ENCODE measurements at places on chromosomes 6 and 20.

DNA sequence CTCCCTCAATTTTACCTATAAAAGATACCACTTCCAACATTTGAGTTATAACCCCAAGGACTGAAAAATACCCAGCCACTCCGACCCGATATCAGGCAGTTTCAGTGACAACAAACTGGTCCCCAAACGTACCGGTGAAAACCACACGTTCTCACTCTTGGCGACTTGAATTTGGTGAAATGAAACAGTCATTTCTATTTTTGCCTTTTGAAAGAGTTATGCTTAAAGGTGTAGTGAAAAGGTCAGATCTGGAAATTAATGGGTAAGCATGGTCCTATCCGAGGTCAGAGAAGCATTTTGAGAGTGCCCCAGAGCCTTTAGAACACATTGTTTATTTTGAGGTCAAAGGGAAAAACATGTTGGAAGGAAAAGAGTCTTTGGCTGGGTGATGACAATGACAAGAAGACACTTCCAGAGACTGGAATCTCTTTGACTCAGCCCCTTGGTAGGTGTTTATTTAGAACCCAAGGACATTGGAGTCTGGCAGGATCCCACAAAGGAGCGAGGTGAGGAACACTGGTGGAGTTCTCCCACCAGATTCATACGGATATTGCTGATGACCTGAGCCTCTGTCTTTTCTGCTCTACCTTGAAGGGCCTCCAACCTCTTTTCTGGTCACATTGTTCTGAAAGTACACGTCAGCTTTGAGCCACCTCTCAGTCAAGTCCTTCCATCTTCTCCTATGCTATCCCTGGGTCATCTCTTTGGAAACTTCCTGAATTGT is 235.0 kb downstream of the GMPR start:
- peak; percentile 21 for DNase-seq
- no peaks in the 10 kb centered on the region for H3K27me3 ChIP-seq
- H3K36me3 ChIP-seq, result no peaks in the 10 kb centered on the region
- no peak overlapping the region for H3K4me3 ChIP-seq
- no peaks in the 10 kb centered on the region for H3K4me1 ChIP-seq

DNA sequence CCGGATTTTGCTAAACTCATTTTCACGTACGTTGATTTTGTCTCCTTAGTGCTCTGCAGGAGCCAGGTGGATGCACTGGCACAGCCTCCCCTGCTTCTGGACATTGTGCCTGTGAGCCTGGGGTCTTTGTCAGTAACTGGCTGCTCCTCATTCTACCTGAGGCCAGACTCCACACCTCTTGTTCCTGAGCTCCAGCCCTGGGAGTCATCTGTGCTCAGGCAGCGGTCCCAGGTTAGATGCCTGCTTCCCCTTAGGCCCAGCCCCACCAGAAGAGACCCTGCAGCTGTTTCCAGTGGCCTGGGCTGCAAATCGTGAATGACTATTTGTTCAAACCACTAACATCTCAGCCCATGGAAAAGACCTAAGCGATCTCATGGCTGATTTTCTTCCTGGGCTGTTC is 129.1 kb downstream of the ERMARD start:
- H3K4me3 ChIP-seq, result no peak overlapping the region
- H3K36me3 ChIP-seq, result no peaks in the 10 kb centered on the region
- no peaks in the 10 kb centered on the region for H3K4me1 ChIP-seq
- no peak overlapping the region for H3K27ac ChIP-seq
- DNase-seq, result no peak
- peaks cover 2% of the 10 kb centered on the region for H3K27me3 ChIP-seq

DNA sequence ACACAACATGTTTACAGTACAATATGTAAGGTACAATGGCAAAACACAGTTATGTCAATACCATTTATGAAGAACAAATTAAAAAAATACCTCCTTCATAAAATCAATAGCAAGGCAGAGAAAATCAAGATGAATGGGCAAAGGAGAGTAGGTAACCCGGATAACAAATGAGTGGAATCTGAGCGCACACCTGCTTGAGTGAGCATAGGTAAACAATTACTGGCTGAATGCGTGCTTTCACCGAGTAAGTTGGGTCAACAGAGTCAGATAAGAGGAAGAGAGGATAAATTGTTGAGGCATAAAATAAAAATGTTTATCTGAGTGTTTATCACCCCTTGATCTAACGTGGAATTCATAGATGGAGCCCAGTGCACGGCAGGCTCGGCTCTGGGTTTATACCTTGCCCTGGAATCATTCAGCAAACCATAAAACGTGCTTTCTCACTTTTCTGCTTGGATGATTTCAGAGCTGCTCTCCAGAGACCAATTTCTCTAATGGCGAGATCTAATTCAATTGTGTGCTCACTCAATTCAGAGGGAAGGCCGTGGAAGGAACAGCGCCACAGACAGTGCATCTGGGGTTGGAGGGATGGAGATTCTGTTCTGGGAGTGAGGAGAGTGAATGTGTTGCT is 224.8 kb upstream of the MAP3K7 start:
- H3K36me3 ChIP-seq, result no peaks in the 10 kb centered on the region
- no peak overlapping the region for H3K4me3 ChIP-seq
- no peak overlapping the region for H3K27ac ChIP-seq
- H3K27me3 ChIP-seq, result no peaks in the 10 kb centered on the region

GRCh38 chr20:33386673-33387072 is 14.6 kb downstream of the CDK5RAP1 start:
- no peaks in the 10 kb centered on the region for H3K27me3 ChIP-seq
- no peak for DNase-seq
- peaks cover 38% of the 10 kb centered on the region for H3K36me3 ChIP-seq
- H3K27ac ChIP-seq, result no peak overlapping the region
- no peaks in the 10 kb centered on the region for H3K4me1 ChIP-seq

DNA sequence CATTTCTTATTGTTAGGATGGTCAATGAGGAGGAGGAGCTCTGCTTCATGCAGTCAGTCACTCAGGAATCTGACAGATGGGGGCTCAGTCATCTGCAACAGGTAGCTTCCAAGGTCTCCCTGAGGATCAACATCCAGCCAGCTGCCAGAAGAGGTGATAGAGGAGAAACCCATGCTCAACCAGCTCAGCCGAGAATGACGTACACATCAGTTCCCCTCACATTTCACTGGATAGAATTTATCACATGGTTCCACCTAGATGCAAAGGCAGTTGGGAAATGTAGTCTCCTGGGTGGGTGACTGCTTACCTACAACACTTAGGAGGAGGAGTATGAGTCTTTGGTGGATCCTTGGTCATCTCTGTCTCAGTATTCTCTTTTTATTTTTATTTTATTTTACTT is 144.5 kb downstream of the CEBPB start:
- H3K27me3 ChIP-seq, result no peaks in the 10 kb centered on the region
- peaks cover 43% of the 10 kb centered on the region for H3K4me1 ChIP-seq
- H3K36me3 ChIP-seq, result no peaks in the 10 kb centered on the region
- DNase-seq, result peak; percentile 74
- peak overlapping the region; percentile 40 for H3K4me3 ChIP-seq

DNA sequence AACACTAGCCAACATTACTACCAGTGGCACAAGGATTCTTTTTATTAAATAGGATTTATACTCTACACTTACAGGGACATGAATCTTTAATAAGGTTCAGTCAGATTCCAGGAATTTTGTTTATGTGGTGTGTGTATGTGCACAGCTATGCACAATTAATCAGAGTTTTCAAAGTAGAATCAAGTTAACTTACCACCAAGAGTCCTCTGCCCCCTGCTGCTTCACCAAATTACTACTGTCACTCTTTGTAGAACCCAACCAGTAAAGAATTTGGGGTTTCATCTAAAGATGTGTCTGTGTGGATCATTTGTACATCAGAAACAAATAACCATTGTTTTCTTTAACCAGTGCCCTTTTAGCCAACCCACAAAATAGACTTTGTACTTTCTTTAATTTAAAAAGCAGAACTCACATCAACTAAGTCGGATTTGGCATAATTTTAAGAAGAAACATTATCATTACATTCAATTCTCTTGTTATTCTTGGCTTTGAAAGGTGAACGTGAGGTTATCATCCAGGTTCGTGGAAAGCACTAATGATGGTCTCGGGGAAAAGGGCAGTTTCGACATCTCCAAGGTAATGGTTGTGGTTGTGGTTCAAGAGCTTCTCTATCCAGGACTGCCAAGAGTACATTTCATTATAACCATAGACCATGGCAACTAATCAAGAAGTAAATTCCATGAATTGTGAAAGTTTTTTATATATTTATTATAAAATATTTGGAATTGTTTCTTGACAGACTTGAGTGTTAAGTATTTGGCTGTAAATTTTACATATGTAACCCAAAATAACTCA is 514.3 kb upstream of the ID4 start:
- no peak overlapping the region for H3K4me3 ChIP-seq
- DNase-seq, result no peak
- no peak overlapping the region for H3K27ac ChIP-seq

DNA sequence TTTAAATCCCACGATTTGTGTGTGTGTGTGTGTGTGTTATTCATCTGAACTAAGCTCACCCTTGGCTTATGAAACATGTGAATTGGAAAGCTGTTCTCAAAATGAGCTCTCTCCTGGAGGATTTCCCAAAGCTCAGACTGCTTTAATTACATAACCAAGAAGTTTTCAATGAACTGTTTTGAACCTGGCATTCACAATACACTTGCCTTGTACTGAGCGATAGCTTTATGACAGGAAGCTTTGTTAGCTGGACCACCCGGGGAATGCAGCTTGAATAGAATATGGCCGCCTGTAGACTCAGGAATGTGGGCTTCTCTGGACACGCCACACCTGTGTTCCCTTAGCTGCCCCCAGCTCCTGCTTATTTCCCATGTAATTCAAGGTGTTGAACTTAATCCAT is 71.4 kb upstream of the PREP start:
- no peak overlapping the region for H3K4me3 ChIP-seq
- no peaks in the 10 kb centered on the region for H3K36me3 ChIP-seq
- no peak overlapping the region for H3K27ac ChIP-seq
- no peaks in the 10 kb centered on the region for H3K27me3 ChIP-seq
- H3K4me1 ChIP-seq, result no peaks in the 10 kb centered on the region

- peaks cover under 1% of the 10 kb centered on the region for H3K36me3 ChIP-seq
- peak overlapping the region; percentile 51 for H3K27ac ChIP-seq
- H3K27me3 ChIP-seq, result no peaks in the 10 kb centered on the region
- peak; percentile 78 for DNase-seq
- peaks cover 82% of the 10 kb centered on the region for H3K4me1 ChIP-seq
- no peak overlapping the region for H3K4me3 ChIP-seq
Measured at GRCh38 chr20:17648315-17648646, 33.8 kb downstream of the RRBP1 start.

DNA sequence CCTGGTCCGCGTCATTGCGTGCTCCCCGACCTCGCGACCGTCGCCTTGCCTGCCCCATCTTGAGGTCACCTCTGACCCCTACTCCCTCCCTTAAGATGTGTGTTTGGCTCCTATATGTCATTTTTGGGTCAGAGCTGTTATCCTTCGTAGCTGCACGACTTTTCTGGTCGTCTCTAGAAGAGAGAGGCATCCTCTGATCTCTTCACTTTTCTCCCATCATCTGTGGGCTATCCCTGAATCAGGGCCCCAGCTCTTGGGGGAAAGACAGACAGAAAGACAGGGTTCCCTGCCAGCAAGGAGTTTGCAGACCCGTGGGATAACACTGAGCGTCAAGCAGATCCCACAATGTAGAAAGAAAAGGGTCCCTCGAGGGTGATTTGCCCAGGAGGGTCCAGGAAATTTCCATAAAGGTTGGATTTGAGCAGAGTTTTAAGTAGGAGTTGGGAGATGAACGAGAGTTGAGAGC is 555 bp downstream of the FAM120B start:
- peaks cover 25% of the 10 kb centered on the region for H3K4me1 ChIP-seq
- peaks cover 3% of the 10 kb centered on the region for H3K36me3 ChIP-seq
- H3K27me3 ChIP-seq, result no peaks in the 10 kb centered on the region
- DNase-seq, result no peak

- no peak overlapping the region for H3K27ac ChIP-seq
- H3K36me3 ChIP-seq, result no peaks in the 10 kb centered on the region
- H3K4me1 ChIP-seq, result no peaks in the 10 kb centered on the region
- H3K27me3 ChIP-seq, result no peaks in the 10 kb centered on the region
Measured at GRCh38 chr20:44370639-44371218, 15.2 kb downstream of the HNF4A start.

- H3K4me3 ChIP-seq, result peak overlapping the region; percentile 66
- DNase-seq, result peak; percentile 33
- H3K36me3 ChIP-seq, result no peaks in the 10 kb centered on the region
- H3K27ac ChIP-seq, result no peak overlapping the region
- H3K4me1 ChIP-seq, result peaks cover 36% of the 10 kb centered on the region
Measured at GRCh38 chr20:18056174-18057100, 1.3 kb downstream of the OVOL2 start.

DNA sequence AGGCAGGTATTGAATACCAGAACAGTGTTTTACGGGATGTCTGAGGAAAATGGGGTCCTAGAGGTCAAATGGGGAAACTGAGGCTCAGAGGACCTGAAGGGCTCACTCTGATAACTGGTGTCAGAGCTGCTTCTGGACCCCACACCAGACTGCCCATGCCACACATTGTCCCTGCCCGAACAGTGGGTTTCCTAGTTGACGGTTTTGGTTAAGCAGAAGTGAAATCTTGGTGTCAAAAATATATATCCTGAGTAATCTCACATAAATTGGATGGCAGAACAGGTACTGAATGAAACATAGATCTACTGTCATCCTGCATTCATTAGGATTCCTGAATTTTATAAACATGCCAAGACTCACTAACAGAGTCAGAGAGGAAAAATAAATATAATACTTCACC is 16.3 kb downstream of the NOX3 start:
- H3K36me3 ChIP-seq, result no peaks in the 10 kb centered on the region
- no peak for DNase-seq

- no peaks in the 10 kb centered on the region for H3K36me3 ChIP-seq
- no peak overlapping the region for H3K4me3 ChIP-seq
- peaks cover 17% of the 10 kb centered on the region for H3K4me1 ChIP-seq
- no peak overlapping the region for H3K27ac ChIP-seq
- DNase-seq, result peak; percentile 72
- no peaks in the 10 kb centered on the region for H3K27me3 ChIP-seq
Measured at GRCh38 chr6:16179970-16180431, 51.1 kb downstream of the MYLIP start.

DNA sequence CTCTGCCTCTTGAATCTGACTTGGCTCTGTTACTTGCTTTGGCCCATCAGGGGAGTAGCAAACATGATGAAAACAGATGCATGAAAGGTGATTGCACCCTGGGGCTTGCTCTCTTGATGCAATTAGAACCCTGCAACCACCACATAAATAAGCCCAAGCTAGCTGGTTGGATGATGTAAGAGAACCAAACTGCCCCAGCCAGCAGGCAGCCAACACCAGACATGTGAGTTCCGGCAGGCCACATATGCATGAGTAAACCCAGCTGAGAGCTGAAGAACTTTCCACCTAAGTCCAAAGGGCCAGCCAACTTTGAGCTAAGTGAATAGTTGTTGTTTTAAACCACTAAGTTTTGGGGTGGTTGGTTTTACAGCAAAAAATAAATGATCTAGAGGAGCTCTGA is 268.4 kb downstream of the FARS2 start:
- no peak for DNase-seq
- no peaks in the 10 kb centered on the region for H3K4me1 ChIP-seq
- no peaks in the 10 kb centered on the region for H3K36me3 ChIP-seq
- H3K27me3 ChIP-seq, result no peaks in the 10 kb centered on the region
- no peak overlapping the region for H3K27ac ChIP-seq

- peak; percentile 72 for DNase-seq
- no peaks in the 10 kb centered on the region for H3K27me3 ChIP-seq
- no peaks in the 10 kb centered on the region for H3K36me3 ChIP-seq
- H3K27ac ChIP-seq, result peak overlapping the region; percentile 86
Measured at GRCh38 chr6:118650582-118651281, 659 bp downstream of the CEP85L start.

Data from common myeloid progenitor, CD34-positive (primary cell).